H7 (cell line): ENCODE measurements at places on chromosomes 3 and 15. TPM values are rescaled to one million over a fixed set of nuclear protein-coding genes. Genes with fewer than 3 reads are reported as not detected.

CELF6 gene
- total RNA-seq, result 0.21 TPM in 1 of 2 replicates, not detected in the other

FETUB gene
- total RNA-seq, result not detected in 2 replicates

GUCA1C gene
- total RNA-seq, result not detected in 2 replicates

KCTD6 gene
- 22.9 and 24.7 TPM in 2 replicates for total RNA-seq

CCR1 gene
- total RNA-seq, result not detected in 2 replicates

PPARG gene
- total RNA-seq, result 0.62 and 1.6 TPM in 2 replicates

DNA sequence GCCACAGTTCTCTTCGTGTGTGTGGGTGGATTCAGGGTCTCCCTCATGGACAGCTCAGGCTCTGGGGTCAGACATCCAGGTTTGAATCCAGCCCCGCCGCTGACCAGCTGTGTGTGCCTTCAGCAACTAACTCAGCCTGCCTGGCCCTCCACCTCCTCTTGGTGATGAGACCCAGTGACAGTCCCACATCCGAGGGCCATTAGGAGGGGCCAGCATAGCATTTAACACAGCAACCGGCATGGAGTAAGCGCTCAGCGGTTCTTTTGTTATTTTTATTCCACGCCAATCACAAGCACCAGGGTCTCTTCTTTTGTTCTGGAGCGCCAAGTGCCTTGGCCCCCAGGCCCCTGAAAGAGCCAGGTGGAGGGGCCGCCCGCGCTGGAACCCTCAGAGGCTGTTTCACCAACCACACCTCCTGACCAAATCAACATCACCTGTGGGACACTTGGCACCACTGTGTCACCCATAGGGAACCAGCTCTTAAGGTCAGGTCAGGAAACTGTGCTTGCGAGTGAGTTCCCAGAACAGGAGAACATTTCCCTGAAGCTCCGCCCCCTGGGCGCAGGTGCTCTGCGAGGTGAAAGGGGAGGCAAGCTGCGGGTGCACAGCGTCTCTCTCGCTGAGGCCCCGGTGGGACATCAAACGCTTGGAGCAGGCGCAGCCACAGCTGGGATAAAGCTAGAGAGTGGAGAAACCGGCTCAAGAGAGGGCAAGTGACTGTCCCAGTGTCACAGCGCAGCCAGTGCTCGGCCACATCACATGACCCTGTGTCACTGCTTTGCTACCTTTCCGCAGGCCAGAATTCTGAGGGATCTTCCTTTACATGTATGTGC lies 311.3 kb downstream of the UACA start:
- peak; percentile 84 for DNase-seq

GRCh38 chr3:195859061-195859845 lies 47.5 kb upstream of the MUC4 start:
- DNase-seq, result peak; percentile 96

DNA sequence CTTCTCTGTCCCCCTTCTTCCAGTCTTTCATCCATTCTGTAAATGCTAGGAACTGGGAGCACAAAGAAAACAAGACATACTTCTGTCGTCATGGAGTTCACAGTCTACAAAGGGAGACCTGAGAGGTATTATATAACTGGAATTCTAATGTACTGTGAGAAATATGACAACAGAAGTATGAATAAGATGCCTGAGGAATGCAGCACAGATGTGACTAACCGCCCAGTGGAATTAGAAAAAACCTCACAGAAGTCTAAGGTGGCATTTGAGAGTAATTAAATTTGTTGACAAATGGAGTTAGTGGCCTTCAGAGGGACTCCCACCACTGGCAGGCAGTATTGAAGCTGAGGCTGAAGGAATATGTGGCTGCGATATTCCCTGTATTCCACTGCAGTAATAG lies 168.5 kb upstream of the FAM3D start:
- DNase-seq, result no peak

GRCh38 chr15:65318870-65319356 lies 14.4 kb downstream of the RNU5B-1 start:
- peak; percentile 95 for DNase-seq

DNA sequence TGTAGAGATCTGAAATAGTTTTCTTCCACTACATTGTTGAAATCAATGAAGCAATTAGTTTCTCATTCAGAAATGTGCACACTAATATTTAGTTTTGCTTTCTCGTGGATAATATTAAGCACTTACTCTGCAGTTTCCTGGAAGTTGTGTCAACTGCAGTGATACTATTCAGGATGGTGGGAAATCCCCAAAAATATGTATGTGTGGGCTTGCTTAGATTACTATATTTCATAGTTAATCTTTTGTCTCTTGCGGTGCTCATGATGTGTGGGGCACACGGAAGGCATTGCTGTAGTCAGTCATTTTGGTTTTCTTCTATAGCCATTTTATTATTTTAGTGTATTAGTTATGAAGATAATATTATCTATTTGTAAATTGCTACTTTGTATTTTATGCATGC lies 19.7 kb downstream of the RAB11A start:
- DNase-seq, result no peak

GRCh38 chr15:80527406-80527805 lies 123.2 kb downstream of the ARNT2 start:
- DNase-seq, result no peak

DNA sequence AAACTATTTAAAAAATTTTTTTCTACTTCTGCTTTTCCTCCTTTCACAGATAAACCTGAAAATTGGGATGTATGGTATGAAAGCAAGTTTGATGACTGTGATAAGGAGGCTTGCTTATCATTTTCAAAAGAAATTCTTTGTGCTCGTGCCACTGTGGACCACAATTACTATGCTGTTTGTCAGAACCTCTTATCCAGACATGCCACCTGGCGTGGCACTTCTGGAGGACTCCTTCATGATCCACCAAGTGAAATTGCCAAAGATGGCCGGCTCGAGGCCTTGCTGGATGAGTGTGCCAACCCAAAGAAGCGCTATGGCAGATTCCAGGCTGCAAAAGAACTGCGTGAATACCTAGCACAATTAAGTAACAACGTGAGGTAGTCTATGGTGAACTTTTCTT lies 17.8 kb downstream of the DIPK2A start:
- DNase-seq, result no peak

GRCh38 chr15:48643776-48644466 lies 1.6 kb downstream of the FBN1 start:
- no peak for DNase-seq

- no peak for DNase-seq
Observed at GRCh38 chr3:119862616-119863015, 80.7 kb downstream of the NR1I2 start.

GRCh38 chr15:73914145-73914544 lies 12.1 kb upstream of the LOXL1 start:
- DNase-seq, result no peak
